ENCODE measurements at places on chromosomes 1 and 21.

DNA sequence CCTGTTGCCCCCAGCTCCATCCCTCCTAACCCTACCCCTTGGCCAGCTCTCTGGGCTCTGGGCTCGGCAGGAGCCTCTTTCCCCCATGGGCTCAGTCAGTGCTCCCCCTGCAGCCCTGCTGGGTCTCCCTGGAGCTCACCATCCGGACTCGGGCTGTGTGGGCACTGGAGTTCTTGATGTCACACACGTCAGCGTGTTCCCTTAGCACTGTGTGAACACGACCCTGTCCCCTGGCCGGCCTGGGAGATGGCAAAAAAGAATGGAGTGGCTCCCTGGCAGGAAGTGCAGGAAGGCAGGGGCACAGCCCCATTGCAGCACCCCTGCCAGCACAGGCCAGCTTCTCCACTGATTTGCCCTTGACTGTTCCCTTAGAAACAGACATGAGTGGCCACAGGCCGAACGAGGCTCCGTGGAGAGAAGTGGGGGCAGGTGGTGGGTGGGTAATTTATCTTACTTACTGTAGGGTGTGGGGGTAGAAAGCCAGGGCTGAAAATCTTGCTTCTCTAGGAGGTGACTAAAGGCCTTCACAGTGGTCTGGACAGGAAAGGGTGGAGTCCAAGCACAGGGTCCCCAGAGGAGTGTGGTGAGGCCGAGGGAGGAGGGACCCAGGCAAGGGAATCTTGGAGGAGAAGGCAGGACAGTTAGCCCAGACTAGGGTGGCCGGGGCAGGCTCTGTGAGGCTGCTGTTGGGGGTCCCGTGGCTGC, 381.7 kb upstream of the VAMP3 start:
- DNase-seq, result peak; percentile 56

DNA sequence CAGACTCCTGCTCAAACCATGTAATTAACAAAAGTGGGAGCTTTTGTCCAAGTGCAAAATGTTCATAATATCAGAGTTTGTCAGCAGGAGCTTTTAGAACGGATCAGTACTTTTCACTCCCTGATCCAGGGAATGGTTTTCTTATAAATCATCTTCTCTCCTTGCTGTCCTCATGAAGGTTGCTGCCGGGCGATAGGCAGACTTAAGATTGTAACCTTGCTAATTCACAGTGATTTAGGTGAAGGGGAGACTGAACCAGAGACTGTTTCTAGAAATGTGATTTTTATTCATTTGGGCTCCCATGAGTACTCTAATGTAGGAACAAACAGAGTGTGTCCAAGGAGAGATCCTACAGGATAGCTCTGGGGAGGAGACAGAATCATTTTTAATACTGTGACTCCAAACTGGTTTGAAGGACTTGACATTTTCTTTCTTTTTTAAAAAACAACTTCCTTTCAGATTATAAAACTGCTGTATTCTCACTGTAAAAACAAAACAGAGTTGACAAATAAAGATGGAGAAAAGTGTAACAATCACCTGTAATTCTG, 23.7 kb downstream of the ELAVL4 start:
- DNase-seq, result no peak

- no peak for DNase-seq
Measured at GRCh38 chr1:167373986-167374385, 144.3 kb downstream of the CD247 start.

- peak; percentile 8 for DNase-seq
Measured at GRCh38 chr1:96634883-96635282, 86.7 kb upstream of the PTBP2 start.

DNA sequence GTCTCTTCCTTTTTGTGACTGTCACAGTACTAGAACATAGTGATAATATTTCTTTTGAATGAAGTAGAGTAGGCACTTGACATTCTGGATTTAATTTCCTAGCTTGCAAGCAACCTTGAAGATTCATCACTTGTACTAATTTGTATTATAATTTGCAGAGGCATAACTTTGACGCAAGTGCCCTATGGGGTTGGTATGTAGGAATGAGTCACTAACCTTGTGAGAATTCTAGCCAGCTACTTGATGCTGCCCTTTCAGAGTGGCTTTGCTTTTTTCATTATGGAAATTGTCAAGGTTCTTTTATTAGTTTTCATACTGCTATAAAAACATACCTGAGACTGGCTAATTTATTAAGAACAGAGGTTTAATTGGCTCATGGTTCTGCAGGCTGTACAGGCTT, 13.7 kb upstream of the DPH5 start:
- DNase-seq, result peak; percentile 3

- DNase-seq, result no peak
Measured at GRCh38 chr1:60952612-60953111, 129.7 kb upstream of the NFIA start.

GRCh38 chr21:17451364-17451891, 61.4 kb upstream of the CXADR start:
- peak; percentile 91 for DNase-seq

DNA sequence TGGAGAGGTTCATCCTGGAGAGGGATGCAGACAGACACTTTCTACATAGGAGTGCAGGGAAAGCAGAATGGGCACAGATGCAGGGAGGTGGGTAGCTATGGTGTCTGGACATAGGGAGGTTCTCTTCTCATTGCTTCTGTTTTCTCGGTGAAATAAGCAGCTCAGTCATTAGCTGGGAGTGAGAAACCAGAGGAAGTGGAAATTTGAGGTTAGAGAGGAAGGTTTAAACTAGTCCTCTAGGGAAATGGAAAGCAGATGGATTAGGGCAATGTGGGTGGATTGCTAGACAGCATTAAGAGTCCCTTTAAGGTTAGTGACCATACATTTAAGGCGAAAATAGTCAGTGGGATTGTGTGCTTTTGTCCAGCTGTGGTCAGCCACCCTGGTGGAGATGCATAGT, 39.6 kb downstream of the MPZL1 start:
- DNase-seq, result peak; percentile 30

GRCh38 chr1:11767922-11768704, 6.1 kb downstream of the C1orf167 start:
- DNase-seq, result peak; percentile 7

DNA sequence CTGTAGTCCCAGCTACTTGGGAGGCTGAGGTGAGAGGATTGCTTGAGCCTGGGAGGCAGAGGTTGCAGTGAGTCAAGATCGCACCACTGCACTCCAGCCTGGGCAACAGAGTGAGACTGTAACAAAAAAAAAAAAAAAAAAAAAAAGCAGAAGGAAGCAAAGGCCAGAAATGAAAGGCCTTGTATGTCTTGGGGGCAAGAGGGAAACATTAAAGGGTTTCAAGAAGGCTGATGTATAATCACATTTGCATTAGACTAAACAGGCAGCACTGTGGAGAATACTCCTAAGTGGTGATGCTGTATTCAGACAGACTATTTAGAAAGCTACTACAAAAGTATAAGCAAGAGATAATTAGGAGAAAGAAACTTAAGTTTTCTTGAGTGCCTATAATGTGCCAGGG, 10.4 kb downstream of the ANP32E start:
- no peak for DNase-seq

DNA sequence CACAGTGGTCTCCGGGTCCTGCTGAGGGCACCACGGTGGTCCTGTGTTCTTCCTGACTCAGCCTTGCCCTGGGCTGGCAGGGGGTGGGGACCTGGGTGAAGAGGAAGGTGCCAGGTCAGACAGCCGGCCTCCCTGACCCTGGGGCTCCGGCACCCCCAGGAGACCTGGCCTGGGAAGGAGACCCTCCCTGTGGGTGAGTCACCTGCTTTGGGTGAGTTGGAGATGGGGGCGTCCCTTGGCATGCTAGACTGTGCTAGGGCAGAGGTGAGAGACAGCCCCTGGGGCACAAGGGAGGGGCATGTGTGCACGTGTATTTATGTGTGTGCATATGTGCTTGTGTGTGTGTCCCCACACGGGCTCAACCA, 23.4 kb downstream of the SPSB1 start:
- DNase-seq, result peak; percentile 49

DNA sequence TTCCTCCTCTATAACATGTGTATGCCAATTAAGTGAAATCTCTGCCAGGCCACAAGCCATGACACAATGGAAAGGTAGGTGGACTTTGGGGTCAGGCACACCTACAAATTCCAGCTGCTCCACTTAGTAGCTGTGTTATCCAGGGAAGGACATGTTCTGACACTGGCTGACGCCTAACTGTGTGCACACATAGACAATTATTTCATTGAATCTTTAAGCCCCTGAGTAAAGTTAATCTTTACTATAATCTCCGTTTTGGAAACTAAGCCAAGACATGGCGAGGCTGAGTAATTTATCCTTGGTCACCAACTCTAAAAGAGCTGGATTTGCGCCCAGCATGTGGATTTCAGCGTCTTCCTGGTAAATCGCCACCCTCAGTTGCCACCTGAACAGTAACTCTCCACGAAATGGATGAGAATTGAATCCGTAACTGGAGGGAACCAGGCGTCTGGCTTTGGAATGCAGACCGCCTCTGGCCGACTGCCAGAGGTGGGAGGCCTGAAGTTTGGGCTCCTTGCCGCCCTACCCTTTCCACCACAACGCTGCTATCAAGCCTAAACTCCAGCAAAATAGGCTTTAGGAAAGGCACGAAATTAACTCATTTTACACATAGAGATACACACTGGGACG, 888 bp upstream of the SNRPE start:
- DNase-seq, result peak; percentile 54

GRCh38 chr1:234918961-234919761, 209.5 kb downstream of the TOMM20 start:
- DNase-seq, result no peak

DNA sequence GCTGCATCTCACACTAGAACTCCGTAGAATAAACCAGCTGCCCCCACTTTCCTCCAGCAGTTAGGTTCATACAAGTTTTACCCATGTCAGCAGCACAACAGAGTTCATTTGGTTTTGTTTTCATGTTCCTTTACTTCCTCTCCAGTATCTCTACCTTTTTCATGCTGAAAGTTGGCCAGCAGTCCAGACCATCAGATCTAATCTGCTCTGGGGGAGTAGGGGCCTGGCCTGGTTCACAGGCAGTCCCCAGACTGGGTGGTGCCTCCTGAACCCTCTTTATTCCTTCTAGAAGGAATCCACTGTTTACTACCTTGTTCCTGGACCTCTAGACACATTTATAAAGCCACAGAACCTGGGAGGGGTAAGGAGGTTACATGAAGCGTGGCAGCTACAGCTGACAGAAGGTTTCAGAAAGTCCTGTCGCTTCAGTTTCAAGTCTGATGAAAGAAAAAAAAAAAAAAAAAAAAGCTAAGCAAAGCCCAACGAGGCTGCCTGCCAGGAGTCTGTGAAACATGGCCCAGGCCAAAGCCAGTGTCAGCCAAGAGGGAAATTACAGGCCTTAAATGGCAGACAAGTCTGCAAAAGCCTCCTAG, 184.6 kb upstream of the JUN start:
- peak; percentile 72 for DNase-seq

GRCh38 chr1:47532921-47533792, 95.3 kb downstream of the FOXD2 start:
- DNase-seq, result peak; percentile 53

DNA sequence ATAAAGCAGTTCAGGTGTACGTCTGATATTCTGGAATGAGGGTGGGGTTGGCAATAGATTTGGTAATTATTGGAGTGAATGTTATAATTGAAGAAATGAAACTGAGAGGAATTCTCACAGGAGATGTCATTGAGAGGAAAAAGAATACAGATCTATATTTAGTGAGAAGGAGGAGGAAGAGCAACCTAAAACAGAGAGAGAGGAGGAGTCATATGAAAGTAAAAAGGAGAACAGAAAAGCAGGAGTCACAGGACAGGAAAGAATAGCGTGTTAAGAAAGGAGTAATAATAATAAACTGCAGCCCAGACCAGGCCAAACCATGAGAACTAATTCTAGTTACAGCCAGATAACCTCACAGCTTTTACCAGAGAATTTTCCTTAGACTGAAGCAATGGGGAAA, 62.7 kb upstream of the MROH9 start:
- no peak for DNase-seq

DNA sequence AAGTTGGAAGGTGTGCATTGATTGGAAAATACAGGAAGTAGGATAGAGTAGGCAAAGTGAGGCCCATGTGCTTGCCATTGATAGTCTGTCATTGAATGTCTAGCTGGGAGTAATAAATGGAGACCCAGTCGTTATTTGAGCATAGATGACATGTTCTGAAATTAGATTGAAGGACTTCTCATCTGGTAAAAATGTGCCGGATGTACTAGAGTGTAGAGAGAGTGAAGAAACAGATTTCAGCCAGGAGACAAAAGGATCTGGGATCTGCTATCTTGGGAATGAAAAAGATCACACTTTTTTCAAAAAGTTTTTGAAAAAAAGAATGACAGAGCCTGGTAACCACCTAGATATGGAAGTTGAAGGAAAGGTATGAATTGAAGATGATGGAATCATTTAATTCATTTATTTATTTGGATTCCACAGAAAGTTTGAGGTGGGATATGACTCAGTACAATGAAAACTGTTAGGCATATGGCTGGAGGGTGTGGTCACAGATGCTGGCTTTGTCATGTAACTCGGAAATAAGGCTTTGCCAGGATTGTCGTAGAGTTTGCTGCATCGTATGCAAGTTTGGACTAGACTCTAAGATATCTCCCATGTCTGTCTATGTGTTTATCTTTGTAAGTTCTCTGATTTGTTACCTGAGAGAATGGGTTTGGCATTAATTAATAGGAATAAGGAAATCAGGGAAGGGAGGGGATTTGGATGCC, 137.1 kb downstream of the PBX1 start:
- peak; percentile 85 for DNase-seq

DNA sequence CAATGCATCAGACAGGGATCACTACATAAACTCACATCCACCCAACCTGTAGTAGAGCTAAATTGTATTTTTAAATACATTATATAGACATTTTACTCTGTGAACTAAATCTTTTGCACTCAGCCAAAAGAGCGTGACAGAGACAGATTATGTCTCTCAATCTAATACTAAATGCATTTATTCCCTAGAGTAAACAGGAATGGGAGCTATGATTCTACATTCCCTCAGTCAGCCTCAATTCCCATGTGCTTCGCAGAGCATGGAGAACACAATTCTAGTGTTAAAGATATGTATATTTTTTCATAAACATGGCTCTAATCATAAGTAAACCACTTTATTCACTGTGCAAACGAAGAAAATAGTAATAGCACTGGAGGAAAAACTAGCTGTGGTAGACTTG, 16.5 kb downstream of the PIGK start:
- no peak for DNase-seq

Measured in fibroblast of mammary gland (primary cell).